ENCODE measurements at places on chromosomes 6 and 20.

- DNase-seq: no peak
Measured at GRCh38 chr6:34438705-34439104, 12.8 kb upstream of the RPS10 start.

- DNase-seq: no peak
Measured at GRCh38 chr6:76615395-76615794, 542.9 kb upstream of the IMPG1 start.

DNA sequence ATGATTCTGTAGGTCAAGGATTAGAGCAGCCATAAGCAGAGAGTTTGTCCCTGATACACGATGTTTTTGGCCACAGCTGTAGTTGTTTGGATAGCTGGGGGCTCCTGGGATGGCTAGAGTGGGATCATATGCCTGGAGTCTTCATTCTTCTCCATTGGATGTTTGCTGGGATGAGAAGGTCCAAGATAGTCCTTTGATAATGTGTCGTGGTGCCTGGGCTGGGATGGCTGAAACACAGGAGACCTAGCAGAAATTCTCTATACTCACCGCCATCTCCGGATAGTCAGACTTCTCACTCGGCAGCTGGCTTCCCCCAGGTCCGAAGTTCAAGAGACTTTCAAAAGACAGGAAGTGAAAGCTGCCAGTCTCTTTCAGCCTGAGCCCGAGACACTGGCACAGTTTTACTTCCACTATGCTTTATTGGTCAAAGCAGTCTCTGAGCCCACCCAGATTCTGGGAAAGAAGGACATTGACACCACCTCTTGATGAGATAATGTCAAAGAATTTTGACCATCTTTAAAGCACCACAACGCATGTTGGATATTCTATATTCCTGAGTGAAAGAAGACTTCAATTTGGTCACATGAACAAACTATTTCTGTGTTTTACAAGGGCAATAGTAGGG, 16.0 kb downstream of the MARCKS start:
- DNase-seq: no peak

DNA sequence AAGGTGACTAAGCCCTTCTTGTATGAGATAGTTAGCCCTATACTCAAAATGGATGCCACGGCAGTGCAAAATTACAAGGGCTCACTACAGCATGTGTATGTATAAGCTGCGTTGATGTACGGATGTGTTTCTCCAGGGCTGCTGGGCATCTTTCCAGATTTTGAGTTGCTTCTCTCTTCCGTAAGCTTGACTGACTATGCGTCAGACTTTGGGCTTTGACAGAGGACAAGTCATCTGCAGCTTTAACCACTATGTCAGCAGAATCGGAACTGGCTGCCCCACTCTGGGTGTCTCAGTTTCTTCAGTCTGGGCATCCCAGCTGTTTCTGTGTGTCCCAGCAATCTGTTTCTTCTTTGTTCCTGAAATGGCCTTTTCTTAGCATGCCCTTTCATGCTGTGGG, 241.6 kb downstream of the BTBD3 start:
- DNase-seq: no peak

- DNase-seq: no peak
Measured at GRCh38 chr6:65798280-65799014, 91.4 kb upstream of the EYS start.

DNA sequence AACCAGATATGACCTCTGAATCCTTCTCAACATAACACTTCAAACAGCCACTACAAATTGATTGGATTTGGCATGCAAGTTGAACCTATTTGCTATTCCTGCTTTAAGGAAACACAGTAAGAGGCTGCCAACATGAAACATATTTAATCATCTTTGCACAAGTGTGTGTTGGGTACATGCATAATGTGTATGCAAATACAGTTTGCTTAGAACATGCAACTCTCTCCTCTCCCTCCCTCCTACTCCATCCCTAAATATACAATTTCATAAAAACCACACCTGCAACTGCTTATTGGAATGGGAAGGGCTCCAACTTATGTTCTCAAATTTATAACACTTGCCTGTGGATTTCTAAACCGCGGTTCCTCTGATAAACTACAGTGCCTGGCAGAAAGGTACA, 71.5 kb downstream of the CD83 start:
- no peak for DNase-seq

- DNase-seq: no peak
Measured at GRCh38 chr20:40282541-40282940, 406.5 kb downstream of the MAFB start.

DNA sequence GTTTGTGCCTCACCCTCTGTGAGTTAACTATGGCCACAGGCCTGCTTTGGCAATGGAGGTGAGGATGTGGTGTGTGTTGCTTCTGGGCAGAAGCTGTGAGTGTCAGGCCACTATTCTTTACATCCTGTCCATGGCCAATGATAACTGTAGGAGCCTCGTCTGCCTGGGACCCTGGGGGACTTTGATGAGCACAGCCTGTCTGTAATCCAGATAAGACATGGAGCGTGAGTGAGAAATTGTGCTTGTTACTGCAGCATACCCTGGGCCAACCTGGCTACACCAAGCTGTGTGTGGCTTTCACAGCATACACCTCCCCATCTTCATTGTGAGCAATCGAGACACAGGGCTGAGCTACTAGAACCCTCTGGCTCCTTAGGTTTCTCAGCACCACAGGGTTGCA, 150.4 kb downstream of the MYLK4 start:
- no peak for DNase-seq

- no peak for DNase-seq
Measured at GRCh38 chr6:21257125-21257524, 336.4 kb upstream of the SOX4 start.

GRCh38 chr20:13333793-13334192, 112.7 kb downstream of the ISM1 start:
- no peak for DNase-seq

DNA sequence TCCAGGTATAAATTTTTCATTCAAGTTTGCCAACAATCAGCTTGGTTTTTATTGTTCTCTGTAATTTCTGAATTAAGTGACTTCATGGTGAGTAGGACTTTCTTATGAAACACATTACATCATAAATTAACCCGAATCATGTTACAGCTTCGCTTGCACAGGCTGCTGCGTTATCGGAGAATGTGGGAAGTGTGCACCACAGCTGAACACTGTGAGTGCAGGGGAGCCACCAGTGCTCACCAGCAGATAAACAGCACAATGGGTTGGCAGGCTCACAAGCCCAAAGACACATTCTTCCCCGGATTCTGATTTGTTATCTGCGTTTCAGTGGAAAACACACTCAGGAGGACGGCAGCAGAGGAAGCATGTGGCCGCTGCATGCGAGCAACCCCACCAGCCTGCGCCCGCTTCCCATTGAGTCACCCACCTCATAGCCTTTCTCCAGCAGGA, 121.1 kb downstream of the GMDS start:
- DNase-seq: no peak

GRCh38 chr6:35786810-35787209, 6.0 kb downstream of the CLPSL1 start:
- no peak for DNase-seq

- DNase-seq: no peak
Measured at GRCh38 chr6:52160472-52161104, 25.6 kb upstream of the IL17A start.

DNA sequence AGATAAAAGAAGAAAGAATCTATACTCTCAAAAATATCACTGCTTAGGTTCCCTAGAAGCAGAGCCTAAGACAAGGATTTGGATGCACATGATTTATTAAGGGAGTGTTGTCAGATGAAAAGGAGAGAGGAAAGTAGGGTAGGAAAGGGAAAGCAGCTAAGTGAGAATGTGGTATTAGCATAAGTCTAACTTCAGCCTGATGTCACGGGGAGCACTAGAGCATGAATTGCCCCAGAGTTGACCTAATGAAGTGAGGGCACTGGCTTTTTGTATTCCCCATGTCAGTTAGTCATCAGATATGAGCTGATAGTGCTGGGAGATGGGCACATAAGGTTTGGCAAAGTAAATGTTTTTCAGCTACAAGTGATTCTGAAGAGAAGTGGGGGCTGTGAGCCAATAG, 129.0 kb upstream of the THEMIS start:
- no peak for DNase-seq

Data from stimulated activated CD8-positive, alpha-beta memory T cell treated with anti-CD3 and anti-CD28 coated beads, Interleukin-15, amount 100 ng/mL, for 48 hours (primary cell).